Stimulated activated CD8-positive, alpha-beta memory T cell treated with anti-CD3 and anti-CD28 coated beads, Interleukin-4, amount 100 ng/mL, for 48 hours (primary cell): ENCODE measurements at places on chromosomes 7 and 10.

DNA sequence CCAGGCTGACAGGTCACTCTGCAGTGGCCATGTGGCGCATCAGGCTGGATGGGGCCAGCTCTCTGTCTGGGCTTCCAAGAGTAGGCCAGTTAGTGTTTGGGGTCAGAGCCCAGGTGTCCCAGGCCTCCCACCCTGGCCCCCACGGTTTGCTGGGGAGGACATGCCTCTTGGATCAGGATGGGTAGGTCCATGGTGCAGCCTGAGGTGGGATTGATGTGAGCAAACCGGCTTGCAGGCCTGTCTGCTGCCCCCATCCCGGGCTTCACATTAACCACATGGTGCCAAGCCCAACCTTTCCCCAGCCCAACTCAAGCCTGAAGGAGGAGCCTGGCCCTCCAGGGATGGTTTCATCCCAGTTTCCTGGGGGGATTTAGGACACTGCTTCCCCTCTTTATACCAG is 39.2 kb downstream of the LDB3 start:
- DNase-seq: no peak

DNA sequence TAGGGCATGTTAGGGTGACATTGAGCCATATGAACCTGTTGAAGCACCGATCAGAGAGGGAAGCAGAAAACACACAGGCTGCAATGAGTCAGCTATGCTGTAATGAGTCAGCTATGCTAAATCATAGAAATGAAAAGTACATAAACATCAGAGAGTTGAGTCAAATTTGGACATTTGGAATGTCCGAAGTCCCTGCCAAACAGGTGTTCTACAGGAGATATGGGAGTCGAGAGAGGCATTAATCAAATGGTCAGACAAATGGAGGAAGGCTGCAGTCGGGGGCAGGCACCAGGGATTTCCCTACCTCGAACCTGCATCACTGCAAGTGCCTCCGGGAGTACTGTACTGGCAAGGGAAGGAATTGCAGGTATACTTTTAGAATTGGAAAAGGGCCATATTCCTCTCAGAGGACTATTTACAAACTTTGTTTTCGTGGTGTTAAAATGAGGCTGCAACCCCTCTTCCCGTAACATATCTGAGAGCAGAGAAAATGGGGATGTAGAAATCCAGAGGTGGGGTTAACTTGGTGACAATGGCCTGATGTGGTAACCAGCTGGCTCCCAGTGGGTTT is 8.8 kb upstream of the ZC3HAV1 start:
- DNase-seq: no peak

GRCh38 chr10:78283069-78283682 is 249.5 kb downstream of the RPS24 start:
- no peak for DNase-seq

DNA sequence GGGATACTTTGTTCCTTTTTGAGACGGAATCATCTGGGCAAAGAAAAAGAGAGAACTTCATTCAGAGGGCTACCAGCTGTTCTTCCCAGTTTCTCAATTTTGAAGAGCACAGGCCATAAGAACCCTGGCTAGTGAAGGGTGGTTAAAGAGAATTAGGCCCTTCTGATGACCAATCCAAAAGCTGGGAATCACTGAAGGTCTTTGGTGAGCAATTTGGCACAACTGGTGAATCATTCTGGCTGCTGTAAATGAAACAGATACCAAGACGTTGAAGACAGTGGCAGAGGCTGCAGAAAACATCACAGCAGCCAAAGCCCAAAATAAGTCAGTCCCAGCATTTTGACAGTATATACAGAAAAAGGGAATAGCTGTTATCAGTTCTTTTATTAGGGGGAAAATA is 5.1 kb downstream of the RAPGEF5 start:
- DNase-seq: no peak

DNA sequence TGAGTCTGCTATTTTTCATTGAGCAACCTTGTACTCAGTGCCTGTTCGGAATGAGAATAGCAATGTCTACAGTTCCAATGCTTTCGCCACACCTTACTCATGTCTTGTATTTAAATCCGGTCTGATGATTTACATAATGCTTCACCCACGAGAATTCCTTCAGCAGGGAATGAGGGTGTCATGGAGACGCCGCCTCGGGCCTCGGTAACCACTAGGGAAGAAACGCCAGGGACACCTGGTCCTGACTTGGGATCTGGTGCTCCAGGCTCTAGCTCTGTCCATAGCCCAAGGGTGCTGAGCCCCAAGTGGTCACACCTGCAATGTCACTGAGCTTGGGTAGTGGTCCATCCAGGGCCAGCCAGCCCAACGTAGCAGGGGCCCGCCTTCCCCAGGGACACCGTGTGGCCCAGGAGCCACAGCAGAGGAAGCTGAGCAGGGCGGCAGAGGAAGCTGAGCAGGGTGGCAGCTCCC is 37.4 kb downstream of the PRKAG2 start:
- no peak for DNase-seq

- DNase-seq: no peak
Observed at GRCh38 chr10:26881600-26882331, 21.0 kb upstream of the ABI1 start.
